ENCODE measurements at places on chromosomes 2 and 18. TPM values are rescaled to one million over a fixed set of nuclear protein-coding genes. Genes with fewer than 3 reads are reported as not detected.

Gene GLI2
- 0.07 TPM for total RNA-seq

Gene PRKAG3
- not detected for total RNA-seq

Gene GKN1
- total RNA-seq: not detected

Gene RMC1
- total RNA-seq: 66.4 TPM

Gene CCDC74A
- 3.0 TPM for total RNA-seq

Gene SERPINB11
- not detected for total RNA-seq

Gene SLC23A3
- 2.8 TPM for total RNA-seq

Gene COL4A4
- 0.06 TPM for total RNA-seq

Gene CDH19
- not detected for total RNA-seq

Gene MAP3K19
- total RNA-seq: not detected

Gene ALLC
- total RNA-seq: not detected

Gene ERMN
- total RNA-seq: 3.5 TPM

Gene SNED1
- total RNA-seq: 8.6 TPM

Gene RGPD4
- not detected for total RNA-seq

Gene GATA6
- total RNA-seq: not detected

Gene OXER1
- total RNA-seq: not detected

Gene LYPD1
- total RNA-seq: not detected

Gene TDRD15
- total RNA-seq: not detected

Gene REEP1
- 0.20 TPM for total RNA-seq

Gene TMEM178A
- not detected for total RNA-seq

Gene PKDCC
- total RNA-seq: not detected

Gene PDE1A
- not detected for total RNA-seq

Gene AOX1
- 0.19 TPM for total RNA-seq

Gene MROH2A
- not detected for total RNA-seq

Gene ECEL1
- not detected for total RNA-seq

Gene UPP2
- not detected for total RNA-seq

Gene IL36B
- not detected for total RNA-seq

Gene DSC2
- not detected for total RNA-seq

Gene GPR35
- total RNA-seq: 5.1 TPM

Gene RAX
- total RNA-seq: not detected

Gene TTC39C
- 93.5 TPM for total RNA-seq

Gene FBXO48
- total RNA-seq: 3.7 TPM

Gene SPATA3
- total RNA-seq: 0.71 TPM

Gene THADA
- 26.2 TPM for total RNA-seq

Gene GRHL1
- 0.27 TPM for total RNA-seq

Gene C18orf54
- total RNA-seq: 8.8 TPM

Gene TMEM17
- not detected for total RNA-seq

Gene ALPI
- not detected for total RNA-seq

Gene PID1
- total RNA-seq: not detected

Gene ALKAL2
- total RNA-seq: not detected

Gene RBKS
- 1.2 TPM for total RNA-seq

Gene CTDSP1
- 208 TPM for total RNA-seq

Gene ANKRD30B
- not detected for total RNA-seq

Gene TCF23
- total RNA-seq: not detected

Gene VIL1
- total RNA-seq: 0.17 TPM
